ENCODE measurements at places on chromosomes 5 and 9. TPM values are rescaled to one million over a fixed set of nuclear protein-coding genes. Genes with fewer than 3 reads are reported as not detected.

Gene RGMB
- 46.4 TPM for total RNA-seq

Gene BHMT2
- 0.22 TPM for total RNA-seq

Gene PDE8B
- under 0.01 TPM for total RNA-seq

Gene MCIDAS
- not detected for total RNA-seq

Gene ZNF474
- 0.22 TPM for total RNA-seq

Gene SAXO1
- not detected for total RNA-seq

Gene IFNW1
- total RNA-seq = not detected

Gene LHX3
- total RNA-seq = not detected

Gene VLDLR
- total RNA-seq = 5.1 TPM

Gene PROB1
- total RNA-seq = 1.7 TPM

Gene NIPSNAP3A
- 49.8 TPM for total RNA-seq

Gene SLC22A4
- total RNA-seq = 3.9 TPM

Gene SPATA31C1
- total RNA-seq = not detected

Gene EGFLAM
- 1.7 TPM for total RNA-seq
